Stimulated activated CD4-positive, alpha-beta T cell treated with anti-CD3 and anti-CD28 coated beads, Interleukin-4, amount 100 ng/mL, for 1 hour (primary cell): ENCODE measurements at places on chromosomes 7 and 10.

- DNase-seq: no peak
These were observed 44.9 kb upstream of the MYL10 start for GRCh38 chr7:101673951-101674350.

DNA sequence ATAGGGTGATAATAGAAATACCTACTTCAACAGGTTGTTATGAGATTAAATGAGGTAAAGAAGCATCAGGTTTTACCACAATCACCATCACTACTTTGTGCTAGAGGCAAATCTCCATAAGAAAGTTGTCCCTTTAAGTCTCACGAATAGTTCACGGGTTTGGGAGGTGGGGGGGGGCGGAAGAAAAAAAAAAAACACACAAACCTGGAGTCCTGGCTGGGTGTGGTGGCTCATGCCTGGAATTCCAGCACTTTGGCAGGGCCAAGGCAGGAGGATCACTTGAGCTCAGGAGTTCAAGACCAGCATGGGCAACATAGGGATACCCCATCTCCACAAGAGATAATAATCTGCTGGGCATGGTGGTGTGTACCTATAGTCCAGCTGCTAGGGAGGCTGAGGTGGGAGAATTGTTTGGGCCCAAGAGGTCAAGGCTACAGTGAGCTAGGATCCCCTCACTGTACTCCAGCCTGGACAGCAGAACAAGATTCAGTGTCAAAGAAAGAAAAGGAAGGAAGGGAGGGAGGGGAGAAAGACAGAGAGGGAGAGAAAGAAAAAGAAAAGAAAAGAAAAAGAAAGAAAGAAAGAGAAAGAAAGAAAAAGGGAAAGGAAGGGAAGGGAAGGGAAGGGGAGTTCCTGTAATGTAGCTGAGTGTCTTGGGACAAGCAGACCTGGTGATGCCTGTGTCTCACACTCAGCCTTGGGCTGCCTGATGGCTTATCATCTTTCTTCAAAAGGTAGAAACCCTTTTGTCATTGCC, 231.4 kb downstream of the CREB5 start:
- no peak for DNase-seq

GRCh38 chr7:17558558-17559332, 260.3 kb downstream of the AHR start:
- no peak for DNase-seq

DNA sequence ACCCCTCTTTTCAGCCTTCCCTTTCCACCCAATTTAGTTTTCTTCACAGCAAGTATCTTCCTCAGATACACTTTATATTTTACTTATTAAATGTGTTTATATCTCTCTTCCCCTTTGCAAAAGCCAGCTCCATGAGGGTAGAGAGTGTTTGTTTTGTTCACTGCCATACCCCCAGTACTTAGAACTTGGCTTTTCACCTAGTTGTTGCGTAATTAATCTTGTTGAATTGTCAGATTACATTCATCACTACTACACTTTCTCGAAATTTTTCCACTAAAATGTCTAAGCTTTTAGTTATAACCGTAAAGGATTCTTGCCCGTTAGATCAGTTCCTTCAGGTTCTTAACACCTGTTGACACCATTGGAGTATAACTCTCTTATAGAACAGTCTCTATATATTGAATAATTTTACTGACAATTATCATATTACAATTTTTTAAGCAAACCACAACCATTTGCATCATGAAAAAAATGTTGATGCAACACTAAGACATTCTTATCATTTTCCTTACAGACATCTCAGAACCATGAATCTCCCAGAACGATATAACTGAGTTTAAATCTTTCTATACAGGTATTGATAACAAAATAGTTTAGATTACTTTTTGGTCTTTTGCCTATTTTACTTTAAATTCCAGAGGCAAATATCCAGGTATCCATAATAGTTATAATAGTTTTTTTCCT, 29.9 kb downstream of the VWDE start:
- no peak for DNase-seq

DNA sequence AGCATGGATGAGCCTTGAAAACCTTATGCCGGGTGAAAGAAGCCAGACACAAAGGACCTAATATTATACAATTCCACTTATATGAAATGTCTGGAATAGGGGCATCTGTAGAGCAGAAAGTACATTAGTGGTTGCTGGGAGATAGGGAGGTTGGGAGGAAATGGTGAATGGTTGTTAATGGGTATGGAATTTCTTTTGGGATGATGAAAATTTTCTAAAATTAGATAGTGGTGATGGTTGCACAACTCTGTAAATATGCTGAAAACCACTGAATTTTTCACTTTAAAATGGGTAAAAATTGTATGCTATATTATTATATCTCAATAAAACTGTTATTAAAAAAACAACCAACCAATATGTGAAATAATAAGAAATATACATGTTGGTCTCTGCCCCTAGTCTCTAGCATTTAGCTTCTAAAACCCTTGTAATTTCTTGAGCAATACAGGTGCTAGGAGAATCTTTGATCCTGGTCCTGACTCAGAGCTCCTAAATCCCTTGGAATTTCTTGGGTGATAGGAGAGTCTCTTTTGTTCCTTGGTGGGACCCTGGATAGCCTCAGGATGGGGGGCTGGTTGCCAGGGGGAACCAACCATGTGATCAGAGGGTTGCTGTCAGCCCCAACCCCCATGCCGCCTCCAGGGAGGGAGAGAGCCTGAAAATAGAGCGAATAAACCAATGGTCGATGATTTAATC, 64.0 kb downstream of the TACR2 start:
- DNase-seq: no peak

GRCh38 chr7:77501192-77501515, 35.9 kb upstream of the PTPN12 start:
- DNase-seq: no peak

DNA sequence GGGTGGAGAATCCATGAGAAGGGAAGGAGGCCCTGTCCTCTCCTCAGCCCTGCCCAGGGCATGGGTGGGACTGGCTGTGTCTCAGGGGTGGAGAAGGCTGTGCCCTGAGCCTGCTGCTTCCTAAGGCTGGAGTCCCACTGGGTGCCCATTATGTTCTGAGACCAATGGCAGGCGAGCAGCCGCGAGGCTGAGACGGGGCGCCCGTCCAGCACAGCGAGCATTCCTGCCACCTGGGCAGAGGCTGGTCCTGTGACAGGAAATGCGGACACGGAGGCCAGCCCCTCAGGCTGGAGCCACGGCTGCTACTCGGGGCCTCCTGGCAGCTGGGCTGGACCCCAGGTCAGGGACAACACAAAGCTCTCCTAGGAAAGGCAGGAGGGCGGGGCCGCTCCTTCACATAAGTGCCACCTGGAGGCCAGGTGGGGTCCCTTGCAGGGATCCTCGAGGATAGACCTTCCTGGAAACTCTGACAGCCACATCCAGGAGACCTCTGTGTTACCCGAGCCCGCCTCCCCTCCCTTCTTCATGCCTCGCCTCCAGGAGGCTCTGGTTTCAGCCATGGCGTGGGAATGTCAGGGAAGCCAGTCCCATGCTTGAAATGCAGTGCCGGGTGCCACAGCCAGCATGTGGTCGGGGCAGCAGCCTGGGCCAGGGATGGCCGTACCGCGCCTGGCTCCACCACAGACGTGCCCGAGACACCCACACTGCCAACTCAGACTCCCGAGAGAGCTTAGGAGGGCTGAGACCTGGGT, 173.9 kb downstream of the USP6NL start:
- no peak for DNase-seq

- DNase-seq: no peak
These were observed 12.0 kb upstream of the GSDME start for GRCh38 chr7:24769014-24769830.

- DNase-seq: no peak
These were observed 56.2 kb upstream of the CACUL1 start for GRCh38 chr10:118810796-118811505.

GRCh38 chr10:103316087-103316486, 34.9 kb downstream of the PCGF6 start:
- DNase-seq: no peak

GRCh38 chr7:46715579-46715978, 794.5 kb upstream of the IGFBP3 start:
- no peak for DNase-seq

DNA sequence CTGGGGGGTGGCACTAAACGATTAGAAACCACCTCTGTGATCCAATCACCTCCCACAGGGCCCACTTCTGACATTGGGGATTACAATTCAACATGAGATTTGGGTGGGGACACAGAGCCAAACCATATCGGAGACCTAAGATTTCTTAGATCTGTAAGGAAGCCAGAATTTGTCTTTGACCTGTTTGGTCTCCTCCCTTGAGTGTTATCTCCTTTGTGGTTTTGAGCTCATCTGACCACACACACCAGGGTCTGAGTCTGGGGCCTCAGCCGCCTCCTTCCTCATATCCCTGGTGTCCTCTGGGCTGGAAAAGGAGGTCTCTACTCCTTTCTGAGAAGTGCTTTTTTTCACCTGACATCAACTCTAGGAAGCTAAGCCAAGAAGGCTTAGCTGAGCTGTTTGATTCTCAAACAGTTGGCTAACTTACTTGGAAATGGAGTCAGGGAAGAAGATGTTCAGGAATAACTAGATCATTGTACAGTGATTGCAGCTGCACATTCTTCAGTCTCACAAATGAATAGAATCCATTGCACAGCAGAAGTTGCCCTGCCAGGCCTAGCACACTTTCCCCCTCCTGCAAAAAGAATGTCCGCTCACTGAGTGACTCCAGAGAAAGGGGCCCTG, 167.4 kb downstream of the ARHGAP21 start:
- DNase-seq: no peak

DNA sequence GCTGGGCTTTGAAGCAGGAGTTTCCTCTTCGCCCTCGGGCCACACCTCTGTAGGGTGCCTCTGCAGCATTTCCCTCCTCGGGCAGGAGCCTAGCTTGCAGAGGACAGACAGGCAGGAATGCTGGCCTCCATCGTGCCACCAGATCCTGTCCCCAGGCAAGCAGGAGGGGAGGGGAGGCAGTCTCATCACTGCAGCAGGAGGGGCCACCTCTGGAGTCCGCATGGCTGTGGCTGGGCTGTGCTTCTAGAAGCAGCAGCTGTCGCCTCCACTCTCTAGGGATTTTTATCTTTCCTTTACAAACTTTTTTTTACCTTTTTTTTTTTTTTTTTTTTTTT, 181.4 kb downstream of the CUX1 start:
- no peak for DNase-seq

DNA sequence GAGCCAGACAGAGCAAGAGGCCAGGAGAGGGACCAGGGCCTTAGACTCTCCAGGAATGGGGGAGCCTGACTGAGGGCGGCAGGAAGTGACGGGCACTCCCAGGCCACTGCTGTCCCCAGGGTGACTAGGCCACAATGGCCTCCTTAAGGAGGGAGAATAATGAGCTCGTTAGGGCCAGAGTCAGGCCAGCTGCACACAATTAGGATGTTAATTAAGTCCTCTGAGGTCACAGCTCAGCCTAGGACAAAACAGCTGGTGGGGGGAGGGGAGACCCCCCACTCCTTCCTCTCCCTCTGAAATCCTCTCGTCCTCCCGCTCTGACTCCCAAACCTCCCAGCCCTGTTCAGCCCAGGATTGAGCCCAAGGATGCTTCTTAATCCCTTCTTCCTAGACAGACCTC, 143.0 kb downstream of the NEURL1 start:
- no peak for DNase-seq

GRCh38 chr7:16062269-16062668, 359.1 kb downstream of the CRPPA start:
- no peak for DNase-seq

DNA sequence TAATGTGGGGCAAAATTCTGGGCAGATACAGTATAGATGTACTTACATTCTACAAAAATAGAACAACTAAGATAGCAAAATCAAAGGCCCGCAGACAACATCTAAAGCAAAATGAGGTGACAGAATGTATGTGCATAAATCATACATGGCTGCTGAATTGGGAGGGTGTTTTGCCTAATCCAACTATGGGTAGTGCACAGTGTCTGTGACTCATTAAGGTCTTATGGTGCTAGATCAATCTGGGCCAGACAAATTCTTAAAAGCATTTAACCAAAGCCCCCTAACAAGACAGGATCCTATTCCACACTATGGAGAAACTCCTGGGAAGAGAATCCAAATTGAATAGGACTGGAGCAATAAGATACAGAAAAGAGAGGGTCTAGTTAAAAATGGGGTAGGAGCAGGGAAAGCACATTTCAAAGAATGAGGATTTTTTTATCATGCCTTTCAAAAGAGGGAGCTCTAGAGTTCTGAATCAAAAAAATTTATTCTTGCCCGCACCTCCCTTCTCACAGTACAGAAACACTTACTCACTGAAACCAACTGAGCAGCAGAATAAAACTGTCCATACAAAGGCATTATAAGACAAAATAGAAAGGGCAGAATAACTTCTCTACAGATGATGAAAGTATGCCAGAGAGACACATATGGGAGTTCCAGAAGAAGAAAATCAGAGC, 181.3 kb downstream of the RNLS start:
- no peak for DNase-seq

- DNase-seq: no peak
These were observed 30.1 kb upstream of the TNKS2 start for GRCh38 chr10:91768123-91768522.

DNA sequence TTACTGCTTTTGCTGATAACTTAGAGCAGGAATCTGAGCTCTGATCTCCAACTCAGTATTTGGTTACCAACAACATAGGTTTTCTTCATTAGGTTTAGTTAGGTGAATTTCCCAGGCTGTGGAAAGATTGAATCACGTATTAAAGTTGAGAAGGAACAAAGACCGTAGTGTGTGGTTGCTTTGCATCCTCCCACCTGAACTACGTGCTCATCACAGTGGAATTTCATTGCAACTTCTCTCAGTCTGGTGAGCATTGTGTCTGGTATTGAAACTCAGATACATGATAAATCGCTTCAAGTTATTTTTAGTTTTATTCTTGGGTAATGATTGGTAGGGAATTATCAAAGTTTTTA, 139.4 kb upstream of the AKR1E2 start:
- no peak for DNase-seq

GRCh38 chr10:33506838-33507661, 172.6 kb upstream of the NRP1 start:
- no peak for DNase-seq

DNA sequence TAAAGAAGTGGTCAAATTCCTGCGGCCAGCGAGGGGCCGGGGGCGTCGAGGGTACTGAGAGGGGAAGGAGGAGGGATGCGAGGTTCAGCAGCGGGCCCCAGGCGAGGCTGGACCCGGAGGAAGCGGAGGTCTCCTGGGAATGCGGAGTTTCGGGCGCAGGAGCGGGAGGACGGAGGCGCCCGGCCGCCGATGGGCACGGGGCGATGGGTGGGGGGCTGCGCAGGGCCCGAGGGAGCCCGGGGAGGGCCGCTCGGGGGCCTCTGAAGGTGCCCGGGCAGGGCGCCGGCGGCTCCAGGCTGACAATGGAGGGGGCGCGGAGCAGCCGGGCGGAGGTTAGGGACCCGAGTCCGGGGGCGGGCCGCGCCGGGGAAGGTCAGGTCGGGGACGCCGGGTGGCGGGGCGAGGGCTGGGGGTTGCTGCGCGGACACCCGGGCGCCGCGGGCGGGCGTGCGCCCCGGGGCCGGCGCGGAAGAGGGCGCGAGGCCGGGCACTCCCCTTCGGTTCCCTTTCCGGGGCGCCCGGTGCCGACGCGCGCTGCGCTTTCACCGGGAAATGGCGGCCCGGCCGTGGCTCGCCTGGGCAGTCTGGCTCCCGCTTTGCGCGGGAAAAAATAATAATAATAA, 683 bp downstream of the MACROH2A2 start:
- no peak for DNase-seq

GRCh38 chr7:84900215-84900614, 286.6 kb downstream of the SEMA3D start:
- DNase-seq: no peak

- DNase-seq: no peak
These were observed 32.7 kb downstream of the EEPD1 start for GRCh38 chr7:36185756-36186155.
